Natural killer cell treated with Interleukin-12 subunit alpha and Interleukin-12 subunit beta and Interleukin-15 and Interleukin-18, amount 100 ng/mL, for 72 hours (primary cell): ENCODE measurements at places on chromosomes 6 and 20. TPM values are rescaled to one million over a fixed set of nuclear protein-coding genes. Genes with fewer than 3 reads are reported as not detected.
A peak's percentile ranks its signal among the peaks of the same experiment; 100 is the strongest.

GRCh38 chr20:40821429-40821828 lies 132.4 kb upstream of the MAFB start:
- peaks cover 13% of the 10 kb centered on the region for H3K36me3 ChIP-seq
- no peak overlapping the region for H3K27ac ChIP-seq
- H3K4me3 ChIP-seq = no peak overlapping the region
- no peak for DNase-seq
- H3K4me1 ChIP-seq = no peaks in the 10 kb centered on the region
- peaks cover 32% of the 10 kb centered on the region for H3K27me3 ChIP-seq

- no peaks in the 10 kb centered on the region for H3K27me3 ChIP-seq
- peaks cover 24% of the 10 kb centered on the region for H3K36me3 ChIP-seq
- H3K4me3 ChIP-seq = no peak overlapping the region
- peaks cover 22% of the 10 kb centered on the region for H3K4me1 ChIP-seq
Measured at GRCh38 chr6:30562470-30563425, 5.7 kb downstream of the PRR3 start.

The DAAM2 gene
- not detected for total RNA-seq

The HCRTR2 gene
- not detected for total RNA-seq

DNA sequence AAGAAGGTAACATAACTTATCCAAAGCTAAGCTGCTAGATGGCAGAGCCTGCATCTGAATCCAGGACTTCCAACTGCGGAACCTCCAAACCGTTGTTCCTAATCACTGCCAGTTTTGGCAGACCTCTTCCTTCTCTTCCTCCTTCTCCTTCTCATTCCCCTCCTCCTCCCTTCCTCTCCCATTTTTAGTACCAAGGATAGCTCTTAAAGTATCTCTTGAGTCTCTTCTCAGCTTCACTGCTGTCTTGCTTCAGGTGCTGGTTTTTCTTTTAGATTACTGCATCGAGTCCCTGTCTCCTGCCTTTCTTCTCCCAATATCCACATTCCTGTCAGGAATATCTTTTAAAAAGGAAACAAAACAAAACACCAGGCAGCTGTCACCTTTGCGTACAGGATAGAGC lies 77.1 kb downstream of the CDYL start:
- no peak overlapping the region for H3K4me3 ChIP-seq
- peaks cover 81% of the 10 kb centered on the region for H3K4me1 ChIP-seq
- H3K27me3 ChIP-seq = no peaks in the 10 kb centered on the region
- peak overlapping the region; percentile 86 for H3K27ac ChIP-seq
- DNase-seq = no peak

The SYNDIG1 gene
- not detected for total RNA-seq

DNA sequence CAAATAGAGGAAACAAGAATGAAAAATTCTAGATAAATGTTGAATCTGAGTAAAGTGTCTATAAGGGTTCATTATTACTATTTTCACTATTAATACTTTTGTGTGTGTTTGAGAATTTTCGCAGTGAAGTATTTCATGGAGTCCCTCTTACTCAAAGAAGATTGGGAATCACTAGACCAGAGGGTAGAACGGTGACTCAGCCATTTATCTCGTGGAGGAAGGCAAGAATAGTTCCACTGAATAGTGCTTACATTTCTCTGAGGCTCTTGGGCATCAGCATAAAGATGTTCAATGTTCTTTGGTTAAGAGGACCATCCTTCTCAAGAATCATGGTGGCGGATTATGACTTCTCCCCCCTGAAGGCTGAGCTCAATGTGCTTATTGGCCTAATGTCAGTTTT lies 376.7 kb upstream of the ARID1B start:
- no peak overlapping the region for H3K27ac ChIP-seq
- no peak overlapping the region for H3K4me3 ChIP-seq
- no peak for DNase-seq
- no peaks in the 10 kb centered on the region for H3K36me3 ChIP-seq

The DYNLT1 gene
- total RNA-seq = 157 TPM

GRCh38 chr6:154139892-154140291 lies 100.9 kb downstream of the OPRM1 start:
- no peaks in the 10 kb centered on the region for H3K36me3 ChIP-seq
- peaks cover 6% of the 10 kb centered on the region for H3K4me1 ChIP-seq
- no peak overlapping the region for H3K4me3 ChIP-seq

GRCh38 chr6:1381481-1382330 lies 7.7 kb upstream of the FOXF2 start:
- H3K4me1 ChIP-seq = peaks cover 13% of the 10 kb centered on the region
- H3K27me3 ChIP-seq = peaks cover 43% of the 10 kb centered on the region
- H3K27ac ChIP-seq = no peak overlapping the region
- no peaks in the 10 kb centered on the region for H3K36me3 ChIP-seq
- no peak overlapping the region for H3K4me3 ChIP-seq

The FAM83C gene
- not detected for total RNA-seq

The AP5S1 gene
- total RNA-seq = 19.7 TPM

The BPIFB1 gene
- total RNA-seq = not detected

The POFUT1 gene
- total RNA-seq = 36.6 TPM

The HECA gene
- 30.3 TPM for total RNA-seq

The SOX18 gene
- total RNA-seq = not detected
